ENCODE measurements at places on chromosomes 5 and 9. TPM values are rescaled to one million over a fixed set of nuclear protein-coding genes. Genes with fewer than 3 reads are reported as not detected.

PHF24 gene
- not detected for total RNA-seq

FREM1 gene
- not detected for total RNA-seq

DNA sequence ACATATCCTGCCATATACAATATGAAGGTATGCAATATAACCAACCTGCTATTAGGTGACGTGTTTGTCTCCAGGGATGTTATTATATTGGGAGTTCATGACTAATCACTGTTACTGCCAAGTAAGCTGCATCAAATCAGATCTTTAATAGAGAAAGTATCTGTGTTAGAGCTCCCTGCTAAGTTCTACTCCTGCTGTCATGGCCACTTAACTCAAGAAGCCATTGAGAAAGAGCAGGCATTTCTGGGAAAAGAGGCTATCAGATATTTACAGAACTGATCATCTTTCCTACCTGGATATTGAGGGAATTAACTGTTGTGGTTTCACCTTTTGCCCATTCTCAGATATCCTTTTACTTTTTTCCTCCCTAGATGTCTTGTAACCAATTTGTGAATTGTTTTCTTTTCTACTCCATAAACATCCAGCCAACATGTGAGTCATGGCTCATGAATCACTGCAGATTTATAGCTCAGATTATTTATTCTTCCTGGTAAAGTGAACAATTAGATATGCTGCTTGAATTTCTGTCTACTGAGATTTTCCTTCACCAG lies 634.8 kb upstream of the FAM174A start:
- no peak for DNase-seq
- no peaks in the 10 kb centered on the region for H3K36me3 ChIP-seq
- H3K27me3 ChIP-seq = no peaks in the 10 kb centered on the region
- H3K4me1 ChIP-seq = no peaks in the 10 kb centered on the region
- H3K4me3 ChIP-seq = no peak overlapping the region

TXNDC8 gene
- total RNA-seq = not detected

- no peak for DNase-seq
- H3K4me3 ChIP-seq = no peak overlapping the region
- H3K4me1 ChIP-seq = no peaks in the 10 kb centered on the region
- no peaks in the 10 kb centered on the region for H3K36me3 ChIP-seq
Measured at GRCh38 chr9:16828340-16829281, 41.9 kb downstream of the BNC2 start.

IL11RA gene
- 66.3 TPM for total RNA-seq

LRRC70 gene
- 0.85 TPM for total RNA-seq

DNA sequence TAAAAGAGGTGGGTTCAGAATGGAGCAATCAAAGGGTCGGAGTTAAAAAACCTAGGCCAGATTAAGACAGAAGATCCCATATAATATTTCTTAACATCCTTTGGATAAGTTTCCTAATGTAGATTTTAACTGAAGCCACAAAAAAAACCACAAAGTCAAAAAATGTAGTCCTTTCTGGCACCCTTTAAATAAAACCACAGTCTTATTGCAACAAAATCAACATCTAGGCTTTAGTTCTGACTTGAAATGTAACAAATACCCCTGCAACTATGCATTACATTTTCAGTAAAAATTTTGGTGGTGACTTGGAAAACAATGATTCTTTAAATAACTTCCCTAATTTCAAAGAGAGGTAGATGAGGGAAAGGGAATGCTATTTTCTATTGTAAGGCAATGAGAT lies 109.2 kb downstream of the PSAT1 start:
- no peaks in the 10 kb centered on the region for H3K4me1 ChIP-seq
- no peak for DNase-seq
- H3K4me3 ChIP-seq = no peak overlapping the region
- H3K27ac ChIP-seq = no peak overlapping the region

GPR150 gene
- total RNA-seq = 0.87 TPM

NKD2 gene
- 1.8 TPM for total RNA-seq

DNA sequence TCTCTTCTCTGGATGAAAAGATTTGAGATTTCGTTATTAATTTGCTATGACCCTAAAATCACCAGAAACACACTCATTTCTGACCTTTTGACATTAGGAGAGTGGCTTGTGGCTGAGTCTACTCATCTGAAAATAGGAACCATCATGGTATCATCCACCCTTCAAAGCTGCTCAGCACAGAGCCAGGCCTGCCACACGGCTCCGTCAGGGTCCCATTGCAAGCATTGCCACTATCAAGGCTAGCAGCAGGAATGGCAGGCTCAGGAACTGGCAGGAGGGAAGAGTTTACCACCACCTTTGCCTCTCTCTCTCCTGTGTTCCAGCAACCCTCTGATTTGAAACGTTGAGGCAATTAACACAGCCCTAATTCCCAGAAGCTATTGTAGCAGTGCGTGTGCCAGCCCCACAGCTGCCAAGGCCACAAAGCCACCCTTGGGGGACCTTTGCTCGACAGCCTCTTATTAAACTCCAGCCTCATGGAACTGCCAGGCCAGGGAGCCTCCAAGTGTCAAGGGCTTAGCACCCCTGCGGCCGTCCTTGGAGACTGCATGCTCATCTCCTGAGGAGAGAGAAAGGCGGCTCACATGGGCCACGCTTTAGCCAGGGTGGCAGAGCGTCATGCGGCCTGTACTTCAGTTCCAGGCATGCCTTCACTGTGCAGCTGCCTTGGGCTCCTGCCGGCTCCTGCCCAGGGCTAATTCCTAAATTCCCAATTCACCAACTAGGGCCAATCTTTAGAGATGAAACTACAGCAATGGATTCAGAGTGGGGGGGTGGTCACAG lies 145.9 kb downstream of the ROR2 start:
- peaks cover 8% of the 10 kb centered on the region for H3K27me3 ChIP-seq
- H3K4me3 ChIP-seq = no peak overlapping the region
- H3K36me3 ChIP-seq = no peaks in the 10 kb centered on the region
- no peak overlapping the region for H3K27ac ChIP-seq
- peaks cover 6% of the 10 kb centered on the region for H3K4me1 ChIP-seq
- no peak for DNase-seq

CEL gene
- total RNA-seq = 2.8 TPM

DNA sequence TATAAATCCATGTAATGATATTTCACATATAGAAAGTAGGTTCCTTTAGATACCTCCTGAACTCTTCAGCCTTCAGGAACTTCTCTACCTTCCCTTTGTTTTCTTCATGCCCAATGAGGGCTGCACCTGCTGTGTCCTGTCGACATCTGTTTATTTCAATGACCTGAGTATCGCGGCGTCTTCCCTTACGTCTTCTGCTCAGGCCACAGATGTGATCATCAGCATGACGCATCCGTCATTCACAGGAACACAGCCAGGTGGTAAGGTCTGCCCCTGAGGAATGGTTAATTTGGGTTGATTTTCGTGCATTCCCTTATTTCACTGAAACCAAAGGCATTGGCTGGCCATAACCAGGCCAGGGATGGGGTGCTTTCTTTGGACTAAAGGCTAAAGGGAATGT lies 217.1 kb downstream of the MED10 start:
- no peak for DNase-seq
- no peak overlapping the region for H3K27ac ChIP-seq
- H3K4me1 ChIP-seq = no peaks in the 10 kb centered on the region
- no peak overlapping the region for H3K4me3 ChIP-seq
- no peaks in the 10 kb centered on the region for H3K27me3 ChIP-seq
- no peaks in the 10 kb centered on the region for H3K36me3 ChIP-seq

CD14 gene
- 0.37 TPM for total RNA-seq

SPATA31D4 gene
- not detected for total RNA-seq

RASEF gene
- total RNA-seq = not detected

- H3K27ac ChIP-seq = no peak overlapping the region
- no peaks in the 10 kb centered on the region for H3K4me1 ChIP-seq
- peaks cover 21% of the 10 kb centered on the region for H3K27me3 ChIP-seq
- DNase-seq = no peak
Measured at GRCh38 chr9:77697238-77697984, 49.3 kb upstream of the GNA14 start.

- peaks cover 1% of the 10 kb centered on the region for H3K36me3 ChIP-seq
- no peak for DNase-seq
- H3K27ac ChIP-seq = no peak overlapping the region
- no peaks in the 10 kb centered on the region for H3K27me3 ChIP-seq
- no peak overlapping the region for H3K4me3 ChIP-seq
Measured at GRCh38 chr9:32401488-32401887, 17.0 kb downstream of the ACO1 start.

CDKN2A gene
- total RNA-seq = 15.9 TPM

GRCh38 chr9:71909887-71910649 lies 925 bp downstream of the ABHD17B start:
- H3K27me3 ChIP-seq = no peaks in the 10 kb centered on the region
- H3K27ac ChIP-seq = peak overlapping the region; percentile 86
- H3K36me3 ChIP-seq = peaks cover 23% of the 10 kb centered on the region
- peak overlapping the region; percentile 99 for H3K4me3 ChIP-seq
- H3K4me1 ChIP-seq = peaks cover 61% of the 10 kb centered on the region

- H3K27ac ChIP-seq = no peak overlapping the region
- peak; percentile 32 for DNase-seq
- no peaks in the 10 kb centered on the region for H3K36me3 ChIP-seq
- H3K4me3 ChIP-seq = no peak overlapping the region
Measured at GRCh38 chr5:137453483-137454080, 45.5 kb downstream of the SPOCK1 start.

PAPPA gene
- total RNA-seq = not detected

TERT gene
- total RNA-seq = 5.6 TPM

DNA sequence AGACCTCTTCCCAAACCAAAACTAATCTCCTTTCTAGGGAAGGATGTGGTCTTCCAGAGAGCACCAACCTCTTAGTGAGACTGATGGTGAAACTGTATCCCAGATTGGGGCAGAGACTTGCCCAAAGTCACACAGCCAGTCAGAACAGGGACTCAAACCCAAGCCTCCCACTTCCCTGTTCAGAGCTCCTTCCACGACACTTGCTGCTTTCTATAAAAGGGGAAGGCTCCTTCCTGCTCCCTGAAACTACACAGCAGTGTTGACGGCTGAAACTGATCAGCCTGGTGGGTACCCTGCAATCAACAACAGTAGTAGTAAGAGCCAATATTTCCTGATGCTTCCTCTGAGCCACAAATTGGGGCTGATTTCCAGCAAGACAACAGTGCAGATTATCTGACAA lies 1.5 kb downstream of the TOR2A start:
- peaks cover 12% of the 10 kb centered on the region for H3K36me3 ChIP-seq
- H3K4me3 ChIP-seq = peak overlapping the region; percentile 82
- no peaks in the 10 kb centered on the region for H3K27me3 ChIP-seq
- peak overlapping the region; percentile 39 for H3K27ac ChIP-seq
- no peak for DNase-seq
- peaks cover 27% of the 10 kb centered on the region for H3K4me1 ChIP-seq

- no peak overlapping the region for H3K4me3 ChIP-seq
- H3K27ac ChIP-seq = no peak overlapping the region
- H3K4me1 ChIP-seq = no peaks in the 10 kb centered on the region
- H3K36me3 ChIP-seq = no peaks in the 10 kb centered on the region
- peaks cover 7% of the 10 kb centered on the region for H3K27me3 ChIP-seq
Measured at GRCh38 chr5:135729321-135729786, 105.1 kb upstream of the SLC25A48 start.

DNA sequence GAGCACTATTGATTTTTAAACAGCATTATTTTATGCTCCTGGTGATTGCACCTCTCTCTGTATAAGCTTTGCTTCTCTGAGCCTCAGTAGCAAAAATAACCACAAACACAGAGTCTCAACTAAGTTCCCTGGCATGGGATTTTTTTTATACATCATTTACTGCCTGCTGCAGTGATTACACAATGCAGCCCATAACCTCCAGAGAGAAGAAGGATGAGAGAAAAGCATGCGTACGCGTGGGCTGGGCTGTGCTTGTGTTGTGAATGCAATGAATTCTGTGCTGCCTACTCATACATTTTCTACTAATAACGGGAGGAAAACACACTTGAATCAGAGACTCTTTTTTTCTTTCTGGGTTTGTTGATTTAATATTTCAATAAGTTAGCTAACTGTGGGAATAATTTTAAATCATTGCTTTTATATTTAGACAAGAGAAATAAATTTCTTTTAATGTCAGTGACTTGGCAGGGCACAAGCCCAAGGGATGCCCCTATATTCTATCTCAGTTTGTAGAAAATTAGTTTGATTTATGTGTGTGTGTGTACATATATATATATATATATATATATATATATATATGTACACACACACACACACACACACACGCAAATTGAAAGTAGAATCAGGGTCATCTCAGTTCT lies 351.5 kb downstream of the MED10 start:
- H3K4me3 ChIP-seq = no peak overlapping the region
- no peaks in the 10 kb centered on the region for H3K27me3 ChIP-seq
- no peaks in the 10 kb centered on the region for H3K36me3 ChIP-seq
- DNase-seq = no peak

- no peaks in the 10 kb centered on the region for H3K27me3 ChIP-seq
- H3K36me3 ChIP-seq = no peaks in the 10 kb centered on the region
- no peaks in the 10 kb centered on the region for H3K4me1 ChIP-seq
- no peak for DNase-seq
Measured at GRCh38 chr5:136811551-136811950, 446.2 kb upstream of the TRPC7 start.

TRAF1 gene
- 64.3 TPM for total RNA-seq

GRCh38 chr9:106307670-106308069 lies 555.3 kb upstream of the ZNF462 start:
- H3K4me3 ChIP-seq = no peak overlapping the region
- H3K27ac ChIP-seq = no peak overlapping the region
- H3K36me3 ChIP-seq = no peaks in the 10 kb centered on the region
- DNase-seq = no peak
- H3K4me1 ChIP-seq = peaks cover 7% of the 10 kb centered on the region

PIP5K1B gene
- total RNA-seq = 0.73 TPM

Data from activated CD4-positive, alpha-beta T cell treated with anti-CD3 and anti-CD28 coated beads, Interleukin-2, amount 10 ng/mL, durations not matched to agents 7 days and 5 days (primary cell).